ENCODE measurements at places on chromosomes 5 and 9.

- no peak for DNase-seq
These were observed 49.3 kb downstream of the RASGEF1C start for GRCh38 chr5:180159756-180160155.

- DNase-seq = no peak
These were observed 13.6 kb upstream of the HAVCR1 start for GRCh38 chr5:157072508-157072907.

GRCh38 chr5:148297731-148298130 is 14.5 kb upstream of the SPINK7 start:
- DNase-seq = no peak

GRCh38 chr9:130932255-130933079 is 6.6 kb downstream of the FIBCD1 start:
- DNase-seq = no peak

GRCh38 chr5:31511305-31511704 is 20.6 kb downstream of the DROSHA start:
- DNase-seq = no peak

DNA sequence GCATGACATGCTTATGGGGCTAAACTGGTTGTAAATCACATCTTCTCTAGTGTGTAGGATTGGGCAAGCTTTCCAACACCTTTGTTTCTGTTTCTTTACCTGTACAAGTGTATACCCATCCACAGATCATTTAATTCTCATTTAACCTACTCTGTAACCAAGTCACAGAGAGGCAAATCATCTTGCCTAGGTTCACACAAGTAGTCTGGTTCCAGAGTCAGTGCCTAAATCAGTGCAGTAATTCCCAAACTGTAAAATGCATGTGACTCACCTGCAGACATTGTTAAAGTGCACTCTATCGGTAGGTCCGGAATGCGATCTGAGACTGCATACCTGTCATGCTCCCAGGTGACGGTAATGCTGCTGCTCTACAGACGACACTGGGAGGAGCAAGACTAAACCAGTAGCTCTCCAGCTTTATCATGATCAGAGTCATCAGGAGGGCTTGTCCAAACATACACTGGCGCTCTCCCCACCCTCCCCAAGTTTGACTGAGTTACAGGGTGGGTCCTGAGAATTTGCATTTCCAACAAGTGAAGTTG is 107.9 kb upstream of the FREM1 start:
- DNase-seq = no peak

DNA sequence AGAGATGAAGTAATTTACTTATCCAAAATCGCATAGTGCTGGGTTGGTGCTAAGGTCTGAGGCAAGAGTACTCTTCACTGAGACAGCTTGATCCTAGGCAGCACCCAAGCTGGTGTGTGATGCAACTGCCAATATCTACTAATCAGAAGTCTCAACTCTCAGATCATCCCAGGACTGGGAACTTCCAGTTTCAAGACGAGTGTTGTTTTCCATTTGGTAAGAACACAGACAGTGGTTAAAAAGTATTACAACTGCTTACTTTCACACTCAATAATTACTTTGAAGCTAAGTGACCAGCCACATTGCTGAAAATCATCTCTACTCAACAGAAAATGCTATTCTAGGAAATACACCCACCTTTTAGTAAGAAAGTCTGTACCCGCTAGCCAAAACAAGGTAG is 45.3 kb downstream of the FBXW11 start:
- DNase-seq = no peak

GRCh38 chr9:272251-273213 is 57.9 kb downstream of the DOCK8 start:
- DNase-seq = peak; percentile 89

- peak; percentile 63 for DNase-seq
These were observed 57.7 kb downstream of the DUSP1 start for GRCh38 chr5:172713113-172713808.

DNA sequence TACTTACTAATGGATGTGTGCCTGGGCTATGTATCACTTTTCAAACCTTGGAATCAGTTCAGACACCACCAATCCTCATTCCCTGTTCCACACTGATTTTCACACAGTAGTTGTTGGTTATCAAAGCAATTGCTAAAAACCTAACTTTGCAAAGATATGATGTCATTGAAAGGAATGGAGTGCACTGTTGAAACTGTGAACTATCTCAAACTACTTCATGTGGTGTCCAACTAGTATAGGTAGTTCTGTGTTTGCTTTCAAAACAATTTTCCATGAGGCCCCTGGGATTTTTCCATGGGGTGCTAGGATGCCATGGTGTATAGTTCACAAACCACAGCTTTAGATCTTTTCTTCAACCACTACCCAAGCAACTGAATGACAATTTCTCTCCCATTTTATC is 17.8 kb downstream of the INIP start:
- no peak for DNase-seq

DNA sequence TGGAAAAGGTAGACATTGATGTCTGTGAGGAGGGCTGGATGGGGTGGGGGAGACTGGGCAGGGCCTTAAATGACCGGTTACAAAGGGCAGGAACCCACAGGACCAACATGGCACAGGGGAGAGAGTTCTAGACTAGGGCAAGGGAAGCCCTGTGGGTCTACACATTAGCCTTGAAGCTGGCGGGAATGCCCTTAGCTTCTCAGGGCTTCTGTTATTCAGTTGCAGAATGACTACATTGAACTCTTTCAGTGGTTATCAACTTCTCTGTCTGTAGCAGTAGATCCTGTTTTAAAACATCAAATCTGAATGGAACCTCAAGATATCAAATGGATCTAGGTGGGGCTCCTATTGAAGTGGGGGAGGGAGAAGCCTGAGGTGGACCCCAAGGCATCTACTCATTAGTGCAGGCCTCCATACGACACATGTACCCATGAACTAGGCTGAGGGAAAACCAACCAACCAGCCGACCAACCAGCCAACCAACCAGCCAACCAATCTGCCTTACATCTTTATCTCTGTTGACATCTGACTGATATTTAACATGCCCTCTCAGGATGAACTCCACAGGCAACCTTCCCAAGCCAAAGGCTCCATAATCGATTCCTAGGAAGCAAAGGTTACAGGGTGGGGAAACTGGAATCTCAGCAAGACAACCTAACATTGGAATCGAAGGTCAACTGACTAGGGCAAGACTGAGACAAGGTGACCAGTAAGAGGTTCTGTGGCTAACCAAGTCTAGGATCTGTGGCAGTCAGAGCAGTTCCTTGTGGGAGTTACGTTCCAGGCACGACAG is 48.3 kb downstream of the DAP start:
- DNase-seq = no peak

DNA sequence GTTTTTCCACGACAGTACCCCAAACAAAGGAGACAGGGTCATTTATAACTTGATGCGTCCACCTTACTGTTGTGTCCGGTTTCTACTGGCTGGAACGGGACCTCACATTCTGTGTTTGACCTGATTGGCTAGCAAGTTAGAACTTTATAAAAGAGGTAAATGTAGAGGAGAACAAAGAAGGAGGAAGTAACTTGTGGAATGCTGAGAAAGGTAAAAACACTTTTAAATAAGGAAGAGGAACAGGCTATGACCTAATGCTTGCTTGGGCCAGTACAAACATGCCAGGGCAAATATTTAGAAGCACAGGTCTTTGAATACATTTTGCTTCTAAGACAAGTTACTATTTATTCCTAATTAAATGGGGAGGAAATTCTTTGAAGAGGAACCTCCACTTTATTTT is 251.6 kb downstream of the KIAA0825 start:
- no peak for DNase-seq

DNA sequence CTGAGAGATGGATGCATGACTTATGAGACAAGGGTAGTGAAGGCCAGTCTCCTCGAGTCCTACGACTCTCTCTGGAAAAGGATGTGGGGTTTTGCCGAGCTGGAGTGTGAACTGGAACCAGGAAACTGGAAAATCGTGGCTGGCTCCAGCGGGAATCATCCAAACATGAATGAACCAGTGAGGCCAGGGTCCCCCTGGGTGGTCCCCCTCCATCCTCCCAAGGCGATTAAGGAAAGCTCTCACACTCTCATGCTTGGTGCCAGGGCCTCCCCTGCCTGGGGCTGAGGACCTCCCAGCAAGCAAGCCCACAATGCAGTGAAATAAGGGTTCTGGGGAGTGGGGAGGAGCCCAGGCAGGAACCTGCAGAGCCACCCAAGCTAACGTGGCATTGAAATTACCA is 9.6 kb upstream of the AMBP start:
- DNase-seq = no peak

GRCh38 chr9:88722753-88723152 is 187.8 kb downstream of the NXNL2 start:
- DNase-seq = no peak

DNA sequence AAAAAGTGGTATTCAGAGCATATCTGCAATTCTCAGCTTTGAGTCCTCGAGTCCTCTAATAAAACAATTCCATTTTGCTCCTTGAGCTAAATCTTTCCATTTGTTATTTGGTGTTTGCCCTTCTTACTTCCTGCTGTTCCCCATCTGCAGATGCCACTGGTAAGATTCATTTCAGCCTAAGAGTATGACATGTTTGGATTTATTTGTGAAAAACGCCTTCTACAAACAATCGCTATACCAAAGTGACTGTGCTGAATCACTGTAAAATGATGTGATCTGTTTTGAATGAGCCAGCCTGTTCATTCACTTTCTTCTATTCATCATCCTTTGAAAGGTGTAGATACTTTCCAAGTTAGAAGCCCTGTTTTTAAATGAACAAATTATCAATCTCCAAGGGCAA is 27.7 kb downstream of the KCTD16 start:
- no peak for DNase-seq

GRCh38 chr5:63812693-63813092 is 149.6 kb downstream of the HTR1A start:
- no peak for DNase-seq

GRCh38 chr5:22238047-22238446 is 615.1 kb downstream of the CDH12 start:
- DNase-seq = no peak

DNA sequence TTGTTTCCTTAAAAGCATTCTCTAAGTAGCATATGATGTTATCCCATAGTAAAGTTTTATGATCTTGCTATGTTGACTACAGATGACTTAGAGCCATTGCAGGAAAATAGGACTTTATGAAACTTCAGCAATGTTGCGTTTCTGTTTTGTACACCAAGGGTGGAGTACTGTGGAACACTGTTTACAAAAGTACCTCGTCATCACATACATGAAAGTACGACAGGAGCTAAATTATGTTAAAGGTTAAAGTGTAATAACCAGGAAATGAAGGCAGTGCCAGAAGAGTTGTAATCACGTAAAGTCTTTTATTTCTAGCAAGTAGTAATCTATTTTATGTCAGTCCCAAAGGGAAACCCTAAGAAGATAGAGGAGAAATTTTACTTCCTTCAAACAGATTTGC is 50.9 kb downstream of the C9orf85 start:
- DNase-seq = no peak

GRCh38 chr9:105656131-105656921 is 5.9 kb upstream of the TAL2 start:
- DNase-seq = peak; percentile 2

DNA sequence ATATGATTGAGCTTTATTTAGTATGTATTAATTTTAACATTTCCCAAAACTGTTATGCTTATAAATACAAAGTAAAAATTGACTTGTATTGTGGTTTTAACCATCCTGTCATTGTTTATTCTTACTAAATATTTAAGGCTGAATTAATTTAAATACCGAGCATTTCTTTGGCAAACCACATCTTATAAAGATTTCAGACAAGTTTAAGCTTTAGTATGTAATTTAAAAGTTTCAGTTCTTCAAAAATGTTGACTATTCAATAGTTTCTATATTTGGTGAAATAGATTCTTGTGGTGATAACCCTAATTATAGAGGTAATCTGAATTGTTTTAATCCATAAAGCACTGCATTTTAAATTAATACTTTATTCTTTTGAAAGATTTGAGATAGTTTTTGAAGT is 65.5 kb downstream of the CCNH start:
- no peak for DNase-seq

DNA sequence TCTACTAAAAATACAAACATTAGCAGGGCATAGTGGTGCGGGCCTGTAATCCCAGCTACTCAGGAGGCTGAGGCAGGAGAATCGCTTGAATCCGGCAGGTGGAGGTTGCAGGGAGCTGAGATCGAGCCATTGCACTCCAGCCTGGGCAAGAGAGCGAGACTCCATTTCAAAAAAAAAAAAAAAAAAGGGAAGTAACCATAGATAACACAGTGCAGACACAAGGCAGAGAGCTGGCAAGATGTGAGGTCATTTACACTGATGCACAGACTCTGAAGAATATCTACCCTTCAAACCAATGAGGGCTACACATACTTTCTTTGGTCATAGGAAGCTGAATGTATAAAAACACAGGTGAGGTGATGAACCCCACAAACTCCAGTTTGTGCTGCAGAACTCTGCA is 131.9 kb downstream of the DCP2 start:
- DNase-seq = no peak

DNA sequence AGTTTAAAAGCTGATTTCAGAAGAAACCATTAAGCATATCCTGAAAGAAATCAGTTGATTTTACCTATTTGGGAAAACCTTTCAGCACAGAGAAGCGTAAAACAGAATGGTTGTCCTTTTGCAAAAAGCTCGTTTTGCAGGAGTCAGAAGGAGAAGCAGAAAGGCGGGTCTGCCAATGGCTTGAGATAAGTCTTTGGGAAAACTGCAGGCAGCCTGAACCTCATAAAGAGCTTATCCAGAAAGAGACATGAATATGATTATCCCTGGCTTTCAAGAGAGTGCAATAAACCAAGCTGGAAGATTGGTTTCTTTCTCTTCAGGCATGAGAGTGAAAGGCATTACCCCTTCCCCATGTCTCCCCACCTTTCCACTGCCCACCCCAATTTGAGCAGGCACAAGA is 353.3 kb downstream of the ARHGEF28 start:
- DNase-seq = no peak

GRCh38 chr5:39422036-39422606 is 2.7 kb downstream of the DAB2 start:
- DNase-seq = no peak

DNA sequence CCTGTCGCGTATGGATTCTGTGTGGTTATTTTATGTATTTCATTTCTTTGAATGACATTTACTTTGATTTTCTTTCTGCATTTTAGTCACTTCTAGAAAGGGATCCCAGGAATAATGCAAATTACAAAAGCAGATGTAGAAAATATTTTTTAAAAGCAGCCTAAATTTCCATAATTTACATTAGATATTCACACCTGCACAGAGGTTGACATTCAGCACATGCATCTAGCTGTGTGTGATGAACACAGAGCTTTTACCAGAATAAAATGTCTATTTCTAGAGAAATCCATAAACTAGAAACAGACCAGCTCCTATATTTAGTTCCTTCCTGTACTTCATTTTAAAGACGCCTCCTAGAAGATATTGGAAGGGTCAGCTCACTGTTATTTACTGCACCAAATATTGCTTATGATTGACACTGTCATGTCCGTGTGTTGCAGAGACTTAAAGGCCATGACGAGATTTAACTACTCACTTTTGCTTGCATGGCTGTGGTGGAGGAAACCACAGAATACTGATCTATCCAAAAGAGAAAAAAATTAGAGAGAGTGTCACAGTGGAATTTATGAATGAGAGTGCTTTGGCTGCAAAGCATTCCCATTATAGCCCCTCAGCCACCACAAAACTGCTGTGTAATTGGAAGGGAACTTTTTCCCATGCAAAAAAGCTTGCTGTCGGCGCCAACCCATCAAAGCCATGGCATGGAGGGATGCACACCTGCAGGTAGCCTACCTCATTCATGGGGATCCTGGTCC is 58.1 kb downstream of the EBF1 start:
- DNase-seq = no peak
